PC-9 (cell line): ENCODE measurements at places on chromosomes 7 and 10. TPM values are rescaled to one million over a fixed set of nuclear protein-coding genes. Genes with fewer than 3 reads are reported as not detected.

Gene ANXA8
- 172 and 196 TPM in 2 replicates for total RNA-seq

DNA sequence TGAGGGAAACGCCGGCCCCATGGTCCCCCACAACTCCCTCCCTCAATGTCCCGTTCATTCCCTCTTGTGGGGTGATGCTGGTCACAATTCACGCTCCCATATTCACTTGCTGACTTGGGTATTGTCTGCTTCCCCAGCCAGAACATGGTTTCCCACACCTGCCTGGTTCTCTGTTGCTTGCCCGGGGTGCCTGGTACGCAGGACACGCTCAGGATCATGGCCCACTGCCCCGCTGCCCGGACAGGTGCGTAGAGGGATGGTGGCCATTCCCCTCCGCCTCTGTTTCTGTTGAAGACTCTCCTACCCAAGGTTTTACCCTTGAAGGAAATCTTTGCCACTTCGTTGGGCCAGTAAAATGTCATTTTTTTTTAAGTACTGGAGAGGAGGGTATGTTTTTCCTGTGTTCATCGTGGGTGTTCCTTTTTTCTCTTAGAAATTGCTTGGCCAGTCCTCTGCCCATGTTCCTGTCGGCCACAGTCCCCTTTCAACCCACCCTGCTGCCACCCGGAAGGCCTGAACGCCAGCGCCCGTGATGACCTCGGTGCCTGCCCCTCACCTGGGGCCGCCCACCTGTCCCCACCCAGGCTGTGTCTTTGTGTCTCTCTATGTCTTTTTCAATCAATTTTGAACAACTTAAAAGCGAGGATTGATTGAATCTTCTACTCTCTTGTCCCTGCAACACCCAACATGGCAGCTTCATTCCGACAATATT, 38.2 kb downstream of the FOXL3 start:
- peaks cover 80% of the 10 kb centered on the region for H3K27me3 ChIP-seq
- no peak overlapping the region for H3K4me3 ChIP-seq
- H3K36me3 ChIP-seq, result no peaks in the 10 kb centered on the region
- H3K4me1 ChIP-seq, result peaks cover 6% of the 10 kb centered on the region; the same call in 1 of the 2 replicates
- no peak overlapping the region for H3K27ac ChIP-seq

GRCh38 chr7:142405122-142405765, 147.4 kb upstream of the PRSS58 start:
- no peak for DNase-seq
- H3K4me3 ChIP-seq, result no peak overlapping the region
- H3K36me3 ChIP-seq, result no peaks in the 10 kb centered on the region
- no peaks in the 10 kb centered on the region for H3K27me3 ChIP-seq
- H3K4me1 ChIP-seq, result no peaks in the 10 kb centered on the region
- no peak overlapping the region for H3K27ac ChIP-seq

DNA sequence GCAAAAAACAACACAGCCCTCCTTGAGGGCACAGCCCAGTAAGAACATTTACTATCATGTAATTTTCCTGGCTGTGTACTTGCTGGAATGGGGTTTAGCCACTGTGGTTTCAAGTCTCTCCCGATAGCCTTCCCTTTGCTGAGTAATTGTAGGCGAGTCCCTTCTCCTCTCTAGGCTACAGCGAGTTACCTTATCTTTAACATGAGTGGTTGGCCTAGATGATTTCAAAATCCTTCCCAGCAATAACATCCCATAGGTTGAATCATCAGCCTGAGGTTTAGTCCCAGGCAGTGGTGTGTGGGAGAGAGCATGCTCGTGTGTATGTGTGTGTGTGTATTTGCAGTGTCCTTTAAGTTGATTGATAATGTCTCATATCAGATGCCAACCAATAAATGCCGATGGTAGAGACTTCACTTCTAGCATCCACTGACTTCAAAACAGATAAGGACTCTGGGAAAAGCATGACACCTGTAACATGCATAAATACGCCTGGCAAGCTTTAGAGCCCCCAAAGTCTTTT, 142.9 kb upstream of the ZMIZ1 start:
- H3K4me3 ChIP-seq, result no peak overlapping the region
- no peaks in the 10 kb centered on the region for H3K36me3 ChIP-seq
- peaks cover 79% of the 10 kb centered on the region for H3K4me1 ChIP-seq
- peak overlapping the region; percentile 88 for H3K27ac ChIP-seq
- H3K27me3 ChIP-seq, result no peaks in the 10 kb centered on the region
- DNase-seq, result peak; percentile 97

Gene CCDC136
- 7.1 and 9.8 TPM in 2 replicates for total RNA-seq

Gene SPDYE2B
- total RNA-seq, result not detected in 2 replicates

GRCh38 chr10:63376560-63377304, 89.0 kb downstream of the JMJD1C start:
- DNase-seq, result no peak
- H3K36me3 ChIP-seq, result 0 out of 2 replicates have a peak, but pooled peaks cover 7% of the 10 kb centered on the region
- no peaks in the 10 kb centered on the region for H3K4me1 ChIP-seq
- H3K27ac ChIP-seq, result no peak overlapping the region

Gene TBXAS1
- total RNA-seq, result 0.58 and 2.2 TPM in 2 replicates
